Jurkat, Clone E6-1 (cell line): ENCODE measurements at places on chromosomes 7 and 10.
A peak's percentile ranks its signal among the peaks of the same experiment; 100 is the strongest.

DNA sequence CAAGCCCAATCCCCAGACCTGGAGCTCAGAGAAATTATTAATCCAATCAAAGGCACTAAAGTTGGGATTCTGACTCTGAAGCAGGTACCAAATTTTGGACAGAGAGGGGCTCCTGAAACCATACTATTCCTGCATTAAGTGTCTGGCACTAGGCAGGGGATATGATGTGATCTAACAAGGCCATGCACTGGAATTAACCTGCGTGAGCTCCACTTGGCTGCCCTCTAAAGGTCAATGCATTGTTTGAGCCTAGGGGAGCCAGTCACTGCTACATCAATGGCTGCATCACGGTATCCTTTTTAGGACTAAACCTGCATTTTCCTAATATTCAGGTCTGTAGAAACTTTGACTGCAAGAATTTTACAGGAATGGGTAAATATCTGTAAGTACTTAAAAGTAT is 42.1 kb downstream of the ST8SIA6 start:
- DNase-seq: no peak

- DNase-seq: no peak
Observed at GRCh38 chr10:129165770-129166169, 301.3 kb upstream of the MGMT start.

- DNase-seq: no peak
Observed at GRCh38 chr7:42978496-42978895, 46.3 kb downstream of the MRPL32 start.

GRCh38 chr10:61897671-61898434 is 3.6 kb upstream of the ARID5B start:
- peak; percentile 75 for DNase-seq

DNA sequence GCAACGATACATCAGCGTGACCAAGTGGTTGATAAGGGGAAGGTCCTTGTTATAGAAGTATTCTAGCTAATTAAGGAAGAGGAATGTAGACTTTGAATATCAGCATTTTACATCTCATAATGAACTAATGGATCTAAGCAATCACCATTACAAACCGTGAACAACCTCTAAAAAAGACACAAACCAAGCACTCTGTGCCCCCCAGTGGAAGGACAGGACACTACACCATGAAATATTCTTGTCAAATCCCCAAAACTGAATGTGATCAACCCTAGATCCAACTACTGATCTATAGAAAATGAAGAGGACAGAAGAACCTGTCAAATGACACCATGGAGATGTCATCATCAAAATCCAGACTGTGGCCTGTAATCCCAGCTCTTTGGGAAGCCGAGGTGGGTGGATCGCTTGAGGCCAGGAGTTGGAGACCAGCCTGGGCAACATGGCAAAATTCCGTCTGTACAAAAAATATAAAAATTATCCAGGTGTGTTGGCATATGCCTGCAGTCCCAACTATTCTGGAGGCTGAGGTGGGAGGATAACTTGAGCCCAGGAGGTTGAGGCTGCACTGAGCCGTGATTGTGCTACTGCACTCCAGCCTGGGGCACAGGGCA is 111.3 kb upstream of the CARD11 start:
- peak; percentile 54 for DNase-seq

GRCh38 chr7:22846961-22847360 is 24.3 kb upstream of the TOMM7 start:
- no peak for DNase-seq

DNA sequence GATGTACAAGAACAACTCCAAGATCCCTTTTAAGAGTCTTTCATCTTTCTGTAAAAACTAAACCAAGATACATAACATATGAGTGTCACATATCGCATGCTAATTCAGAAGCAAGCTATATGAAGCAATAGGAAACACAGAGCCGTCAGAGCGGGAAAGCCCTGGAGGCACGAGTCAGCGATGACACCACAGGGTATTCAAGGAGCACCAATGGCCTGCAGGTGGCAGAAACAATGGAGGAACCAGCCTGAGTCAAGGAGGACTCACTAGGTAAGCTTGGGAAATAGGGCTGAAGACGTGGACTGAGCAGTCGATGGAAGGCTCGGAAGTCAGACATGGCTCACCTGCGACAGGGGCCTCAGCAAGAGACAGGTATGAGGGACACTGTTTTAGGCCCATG is 214.4 kb downstream of the FAM107B start:
- peak; percentile 28 for DNase-seq

DNA sequence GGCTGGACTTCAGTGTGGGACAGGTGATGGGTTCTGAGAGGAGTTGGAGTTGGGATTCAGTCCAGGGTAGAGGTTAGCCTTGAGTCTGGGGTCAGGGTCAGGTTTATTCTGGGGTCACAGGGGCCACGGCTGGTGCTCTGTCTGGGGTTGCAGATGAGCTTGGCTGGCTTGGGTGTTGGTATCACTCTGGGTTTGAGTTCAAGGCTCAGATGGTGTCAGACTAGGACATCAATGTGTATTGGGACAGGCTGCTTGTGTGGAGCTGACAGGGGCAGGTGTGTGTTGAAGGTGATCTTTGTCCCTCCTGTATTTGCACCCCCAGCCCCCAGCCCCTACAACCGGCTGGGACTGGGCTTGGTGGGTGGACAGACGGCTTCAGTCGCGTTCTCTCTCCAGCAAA is 26.8 kb downstream of the TMEM270 start:
- DNase-seq: no peak

GRCh38 chr7:34747867-34748727 is 90.1 kb downstream of the NPSR1 start:
- DNase-seq: no peak
